ENCODE measurements at places on chromosomes 7 and 10.

GRCh38 chr10:51668336-51668689 lies 31.1 kb downstream of the CSTF2T start:
- ATAC-seq = no peak

- ATAC-seq = no peak
Measured at GRCh38 chr10:103807996-103808395, 47.4 kb downstream of the SH3PXD2A start.

DNA sequence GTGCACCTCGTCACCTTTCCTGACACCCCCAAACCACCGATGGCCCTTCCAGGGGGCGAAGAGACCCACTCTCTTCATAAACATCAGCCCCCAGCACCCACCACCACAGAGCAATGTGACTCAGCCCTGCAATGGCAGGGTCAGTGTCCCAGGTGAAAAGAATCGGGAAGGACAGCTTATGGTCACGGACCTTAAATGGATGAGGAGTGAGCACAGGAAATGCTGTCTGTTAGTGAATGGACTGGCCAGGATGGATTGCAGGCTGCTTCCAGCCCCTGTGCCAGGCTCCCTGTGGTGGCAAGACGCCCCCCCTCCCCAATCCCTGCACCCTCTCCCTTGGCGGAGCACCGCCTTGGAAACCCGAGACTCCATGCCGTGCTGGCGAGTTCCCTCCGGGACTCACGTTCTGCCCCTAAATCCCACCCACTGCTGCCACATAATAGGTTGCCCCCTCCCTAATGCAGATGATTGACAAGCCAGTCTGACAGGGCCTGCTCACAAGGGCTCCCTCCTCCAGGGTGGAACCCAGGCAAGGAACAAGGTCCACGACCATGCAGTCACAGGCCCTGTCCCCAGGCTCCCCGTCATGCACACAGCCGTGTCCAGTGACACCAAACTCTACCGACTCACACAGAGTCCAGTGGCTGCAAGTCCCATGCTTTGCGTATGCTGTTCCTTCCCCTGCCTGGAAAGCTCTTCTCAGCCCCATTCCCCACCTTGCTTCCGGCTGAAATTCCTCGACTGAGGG lies 7.3 kb downstream of the ASB13 start:
- ATAC-seq = no peak

DNA sequence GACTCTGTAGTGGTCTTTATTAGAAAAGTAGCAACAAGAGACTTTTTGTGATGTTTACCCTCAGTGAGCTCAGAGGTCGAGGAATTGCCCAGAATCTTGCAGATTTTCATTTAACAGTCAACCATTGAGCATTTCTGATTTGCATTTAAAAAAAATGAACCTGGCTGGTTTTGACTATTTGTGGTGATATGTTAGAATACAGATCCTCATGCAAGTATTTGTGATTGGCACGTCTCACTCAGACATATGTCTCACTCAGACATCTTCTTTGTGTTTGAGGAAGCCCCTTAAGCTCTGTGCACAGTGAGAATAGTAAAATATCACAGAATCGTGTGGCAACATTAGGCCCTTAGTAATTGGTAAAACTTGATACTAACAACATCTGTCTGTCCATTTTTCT lies 113.2 kb downstream of the SND1 start:
- ATAC-seq = no peak
